ENCODE measurements at places on chromosomes 1 and 21.

DNA sequence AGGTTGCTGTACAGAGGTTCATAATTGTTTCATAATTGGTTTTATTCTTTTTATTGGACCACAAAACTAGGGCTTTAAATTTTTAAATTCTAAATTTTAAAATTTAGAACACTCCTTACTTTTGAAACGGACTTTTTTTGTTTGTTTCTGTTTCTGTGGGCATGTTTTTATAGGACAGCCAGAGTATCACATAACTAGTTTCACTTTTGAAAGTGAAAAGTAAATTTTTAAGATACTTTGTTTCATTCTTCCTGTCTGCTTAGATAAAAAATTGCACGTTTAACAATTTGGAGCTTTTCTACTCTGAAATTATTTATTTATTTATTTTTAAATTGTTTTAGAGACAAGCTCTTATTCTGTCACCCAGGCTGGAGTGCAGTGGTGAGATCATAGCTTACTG lies 29.7 kb downstream of the MDM4 start:
- no peak for DNase-seq

DNA sequence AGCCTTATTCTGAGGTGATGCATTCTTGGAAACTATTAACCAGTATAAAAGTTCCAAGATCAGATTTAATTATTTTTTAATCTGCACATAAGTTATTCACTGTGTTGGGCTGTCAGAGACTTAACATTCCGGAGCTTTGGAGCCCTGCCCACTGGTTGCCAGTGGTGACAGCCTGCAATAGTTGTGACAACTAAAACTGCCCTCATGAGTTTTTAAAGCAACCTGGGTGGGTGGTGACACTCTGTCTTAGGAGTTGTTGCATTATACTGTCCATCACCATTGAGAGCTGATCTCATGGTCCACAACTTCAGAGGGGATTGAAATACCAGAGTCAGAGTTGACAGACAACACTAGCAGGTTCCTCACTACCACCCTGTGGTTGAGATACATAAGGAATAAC lies 653.9 kb upstream of the USP24 start:
- no peak for DNase-seq

DNA sequence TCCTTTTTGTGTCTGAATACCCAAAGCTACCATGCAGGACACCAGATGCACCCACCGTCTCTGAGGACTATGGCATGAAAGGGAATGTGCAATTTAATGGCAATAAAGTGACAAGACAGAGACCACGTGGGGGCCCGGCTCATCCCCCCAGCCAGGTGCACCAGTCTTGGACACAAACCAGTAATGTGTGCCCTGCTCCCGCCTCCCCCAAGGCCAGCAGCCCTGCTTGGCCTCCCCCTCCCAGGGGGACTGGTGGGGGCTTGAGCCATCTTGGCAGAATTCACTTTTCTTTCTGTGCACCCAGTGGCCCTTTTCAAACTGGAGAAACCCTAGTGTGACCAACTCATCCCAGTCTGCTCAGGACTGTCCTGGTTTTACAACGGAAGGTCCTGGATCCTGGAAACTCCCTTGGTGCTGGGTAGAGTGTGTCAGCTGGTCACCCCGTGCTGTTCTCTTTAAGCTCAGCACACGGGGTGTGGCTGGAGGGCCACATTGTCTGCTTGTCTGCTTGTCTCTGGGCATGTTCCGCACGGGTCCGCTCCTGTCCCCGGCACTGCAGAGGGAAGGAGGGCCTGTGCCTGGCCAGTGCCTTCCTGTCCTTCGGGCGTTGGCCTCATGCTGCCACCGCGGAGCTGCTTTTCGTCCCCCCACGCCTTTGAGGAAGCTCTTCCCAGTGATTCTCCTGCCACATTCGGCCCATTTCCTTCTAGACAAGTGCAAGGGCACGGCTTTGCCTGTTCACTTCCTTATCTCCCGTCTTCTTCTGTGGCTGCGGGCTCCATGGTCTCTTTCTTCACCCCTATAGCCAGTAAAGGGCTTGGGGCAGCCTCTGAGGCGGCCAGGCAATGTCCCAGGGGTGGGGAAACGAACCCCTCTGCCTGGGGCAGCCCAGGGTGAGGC lies 45.8 kb upstream of the TTC34 start:
- no peak for DNase-seq

DNA sequence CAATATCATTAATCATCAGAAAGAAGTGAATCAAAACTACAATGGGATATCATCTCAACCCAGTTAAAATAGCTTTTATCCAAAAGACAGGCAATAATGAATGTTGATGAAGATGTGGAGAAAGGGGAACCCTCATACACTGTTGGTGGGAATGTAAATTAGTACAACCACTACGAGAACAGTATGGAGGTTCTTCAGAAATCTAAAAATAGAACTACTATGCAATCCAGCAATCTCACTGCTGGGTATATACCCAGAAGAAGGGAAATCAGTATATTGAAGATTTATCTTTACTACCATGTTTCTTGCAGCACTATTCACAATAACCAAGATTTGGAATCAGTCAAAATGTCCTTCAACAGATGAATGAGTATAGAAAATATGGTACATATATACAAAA lies 189.8 kb downstream of the HHIPL2 start:
- no peak for DNase-seq

DNA sequence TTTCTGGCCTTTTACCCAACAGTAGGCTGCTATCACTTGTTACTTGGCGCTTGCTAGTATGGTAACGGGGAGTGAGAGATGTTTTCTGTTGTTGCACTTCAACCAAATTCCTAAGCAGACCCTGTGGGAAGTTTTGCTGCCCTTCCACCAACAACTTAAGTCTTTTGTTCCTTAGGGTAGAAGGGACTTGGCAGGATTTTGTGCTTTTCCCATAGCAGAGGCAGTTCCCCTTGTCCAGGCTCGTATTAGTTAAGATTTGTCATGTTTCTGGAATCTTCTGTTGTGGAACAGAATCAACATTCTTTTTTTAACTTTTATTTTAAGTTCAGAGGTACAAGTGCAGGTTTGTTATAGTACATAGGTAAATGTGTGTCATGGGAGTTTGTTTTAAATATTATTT lies 73.2 kb upstream of the SGIP1 start:
- DNase-seq, result no peak

GRCh38 chr1:205496661-205497060 lies 7.8 kb upstream of the CDK18 start:
- DNase-seq, result no peak

DNA sequence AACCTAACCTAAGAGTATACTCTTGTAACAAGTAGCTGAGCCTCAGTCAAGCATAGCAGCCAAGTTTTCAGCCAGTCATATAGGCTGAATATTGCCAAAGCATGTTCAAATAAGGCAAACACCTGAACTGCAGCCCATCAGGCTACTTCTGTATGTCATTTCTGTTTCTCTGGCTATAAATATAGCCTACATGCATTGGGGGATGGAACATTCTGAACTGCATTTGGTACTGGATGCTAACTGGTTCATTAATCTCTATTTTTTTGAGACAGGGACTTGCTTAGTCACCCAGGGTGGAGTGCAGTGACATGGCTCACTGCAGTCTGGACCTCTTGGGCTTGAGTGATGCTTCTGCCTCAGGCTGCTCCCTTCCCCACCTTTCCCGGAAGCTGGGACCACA lies 37.3 kb downstream of the MAST2 start:
- no peak for DNase-seq

GRCh38 chr1:23124259-23125026 lies 44.2 kb downstream of the LUZP1 start:
- DNase-seq, result no peak

DNA sequence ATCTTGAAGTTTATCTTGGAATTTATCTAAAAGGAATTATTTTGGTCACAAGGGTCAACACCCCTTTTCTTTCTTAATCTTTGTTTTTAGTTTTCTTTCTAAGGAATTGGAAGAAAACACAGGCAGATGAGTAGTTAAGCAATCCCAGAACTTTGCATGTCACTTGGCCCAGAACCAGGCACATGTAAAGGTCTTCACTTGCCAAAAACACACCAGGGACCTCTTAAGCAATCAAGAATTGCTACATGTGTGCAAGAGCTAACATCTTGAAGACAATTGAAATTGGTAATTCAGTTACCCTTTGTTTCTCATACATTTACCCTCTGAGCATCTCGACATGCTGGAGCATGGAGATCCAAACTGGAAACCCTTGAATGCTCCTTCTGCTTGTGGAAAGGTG lies 114.2 kb downstream of the ZC3H11B start:
- DNase-seq, result no peak

- DNase-seq, result no peak
Measured at GRCh38 chr1:165234149-165234548, 122.4 kb downstream of the LMX1A start.

GRCh38 chr1:53572065-53572814 lies 113.0 kb downstream of the DMRTB1 start:
- DNase-seq, result no peak

DNA sequence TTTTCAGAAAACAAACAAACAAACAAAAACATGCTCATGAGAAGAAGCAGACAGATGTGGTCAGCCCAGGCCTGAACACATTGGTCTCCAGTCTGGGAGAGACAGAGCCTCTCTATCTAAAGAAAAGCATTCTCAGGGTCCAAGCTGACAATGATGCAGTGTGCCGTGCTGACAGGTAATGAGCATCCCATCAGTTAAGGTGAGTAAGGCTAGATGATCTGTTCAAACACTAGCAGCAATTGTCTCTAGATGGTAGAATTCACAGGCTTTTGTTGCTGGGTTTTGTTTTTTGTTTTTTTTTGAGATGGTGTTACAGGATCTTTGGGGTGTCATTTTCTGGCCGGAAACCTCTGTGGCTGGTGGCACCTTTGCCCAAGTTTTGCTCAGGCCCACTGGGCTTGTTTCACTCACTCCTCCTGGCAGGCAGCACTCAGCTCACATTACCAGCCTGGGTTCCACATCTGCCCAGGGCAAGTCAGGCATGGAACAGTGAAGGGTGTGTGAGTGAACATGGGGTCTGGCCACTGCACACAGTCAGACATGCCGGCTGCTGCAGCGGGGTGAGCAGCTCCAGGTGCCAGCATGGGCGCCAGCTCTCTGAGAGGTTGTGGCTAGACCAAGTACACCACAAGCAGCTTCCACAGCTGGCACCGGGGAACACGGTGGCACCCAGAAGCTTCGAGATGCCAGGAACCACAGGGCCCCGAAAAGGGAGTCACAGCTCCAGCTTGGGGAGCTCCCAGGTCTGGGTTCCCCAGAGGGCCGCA lies 2.5 kb upstream of the C1QA start:
- no peak for DNase-seq

GRCh38 chr21:21688889-21689288 lies 690.7 kb downstream of the NCAM2 start:
- DNase-seq, result no peak

All from stimulated activated naive B cell treated with anti-CD40 and anti-IgM and Interleukin-4, amounts not matched to agents 10 μg/mL and 1 μg/mL and 100 μg/mL, for 72 hours (primary cell).